Hippocampal formation (tissue), 2 donors: ENCODE measurements at places on chromosomes 3 and 15.
A peak's percentile ranks its signal among the peaks of the same experiment; 100 is the strongest.

DNA sequence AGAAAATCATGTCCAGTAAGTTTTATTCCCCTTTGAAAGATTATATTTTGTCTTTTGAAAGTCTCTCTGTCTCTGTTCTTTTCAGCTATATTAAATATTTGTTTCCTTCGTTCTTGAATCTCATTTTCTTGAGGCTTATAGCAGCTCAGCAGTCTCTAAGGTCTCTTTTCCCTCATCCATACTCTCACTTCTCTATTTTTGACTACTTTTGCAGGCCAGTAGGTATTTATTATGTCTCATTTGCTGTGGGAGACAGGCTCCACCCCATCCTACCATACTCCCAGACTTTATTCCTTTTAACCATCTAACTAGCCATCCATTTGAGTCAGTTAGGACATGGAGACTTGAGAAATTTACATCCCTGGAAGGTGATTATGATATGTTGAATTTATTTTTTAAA, 71.0 kb downstream of the FILIP1L start:
- no peak for DNase-seq

GRCh38 chr3:157166561-157166960, 6.6 kb upstream of the CCNL1 start:
- no peak for DNase-seq

GRCh38 chr15:52651114-52651513, 28.1 kb downstream of the ATOSA start:
- no peak for DNase-seq

- peak; percentile 62 for DNase-seq
These were observed 31.5 kb upstream of the AP4E1 start for GRCh38 chr15:50876989-50877360.

DNA sequence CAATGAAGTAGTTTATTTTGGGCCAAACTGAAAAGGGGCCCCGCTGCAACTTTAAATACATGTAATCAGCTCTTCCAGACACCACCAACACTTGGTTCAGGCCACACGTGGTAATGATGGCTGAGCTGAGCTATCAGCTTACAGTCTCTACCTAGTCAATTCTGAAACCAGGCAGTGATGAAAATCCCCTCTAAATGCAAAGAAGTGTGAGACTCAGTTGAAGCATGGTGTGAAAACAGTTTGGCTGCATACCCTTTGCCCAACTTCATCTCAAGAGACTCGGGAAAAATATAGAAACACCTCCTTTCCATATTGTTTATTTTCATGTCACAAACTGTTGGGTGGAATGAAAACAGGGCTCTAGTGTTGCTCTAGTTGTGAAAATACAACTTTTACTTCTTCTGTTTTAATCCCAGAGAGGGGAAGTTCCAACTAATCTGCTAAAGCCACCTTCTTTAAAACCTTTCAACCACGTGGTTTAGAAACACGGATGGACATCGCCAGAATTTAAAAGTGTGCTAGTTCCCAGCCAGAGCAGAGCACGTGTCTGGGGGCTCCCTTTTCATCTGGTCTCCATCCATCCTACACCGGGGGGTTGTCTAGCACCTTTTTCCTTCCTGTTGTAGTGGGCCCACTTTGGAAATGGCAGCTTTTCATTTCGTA, 229.1 kb downstream of the EPHB1 start:
- no peak for DNase-seq

GRCh38 chr3:116870379-116870778, 160.8 kb downstream of the TUSC7 start:
- DNase-seq, result no peak

- no peak for DNase-seq
These were observed 316.1 kb upstream of the TMCO5A start for GRCh38 chr15:37618353-37618752.

- DNase-seq, result no peak
These were observed 248.8 kb upstream of the AZI2 start for GRCh38 chr3:28597452-28597851.

DNA sequence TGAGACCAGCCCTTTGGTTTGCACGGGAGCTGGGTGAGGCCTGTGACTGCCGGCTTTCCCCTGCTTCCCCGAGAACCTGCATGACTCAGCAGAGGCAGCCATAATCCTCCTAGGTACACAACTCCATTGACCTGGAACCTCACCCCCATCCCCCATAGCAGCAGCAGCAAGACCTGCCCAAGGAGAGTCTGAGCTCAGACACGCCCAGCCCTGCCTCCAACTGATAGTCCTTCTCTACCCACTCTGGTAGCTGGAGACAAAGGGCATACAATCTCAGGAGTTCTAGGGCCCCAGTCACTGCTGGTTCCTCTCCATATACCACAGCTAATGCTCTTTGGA, 141.0 kb upstream of the ARHGEF26 start:
- no peak for DNase-seq

GRCh38 chr3:49902511-49903345, 945 bp downstream of the MST1R start:
- DNase-seq, result no peak

DNA sequence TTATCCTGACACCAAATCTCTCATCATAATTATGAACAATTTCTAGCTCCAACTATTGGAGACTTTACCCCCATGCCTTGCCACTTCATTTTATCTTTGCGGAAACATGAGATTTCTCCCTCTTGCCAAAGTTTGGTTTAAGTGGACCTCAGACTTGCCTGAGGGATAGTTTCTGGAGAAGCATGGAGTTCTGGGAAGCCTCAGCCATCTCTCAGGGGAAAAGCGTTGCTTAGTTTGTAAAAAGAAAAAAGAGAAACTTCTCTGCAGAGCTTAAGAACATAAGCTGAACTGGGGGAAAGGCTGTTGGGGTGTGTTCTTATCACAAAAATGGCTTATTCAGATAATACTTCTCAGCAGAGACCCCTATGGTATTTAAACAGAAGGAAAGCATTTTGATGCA, 347.4 kb upstream of the ADAMTS9 start:
- DNase-seq, result no peak

- no peak for DNase-seq
These were observed 42.5 kb downstream of the TRAK1 start for GRCh38 chr3:42133500-42134298.

GRCh38 chr15:85379403-85380131, 836 bp upstream of the AKAP13 start:
- DNase-seq, result no peak

GRCh38 chr15:69237718-69238117, 61.0 kb upstream of the PAQR5 start:
- DNase-seq, result no peak

GRCh38 chr3:176623468-176624150, 573.7 kb downstream of the TBL1XR1 start:
- DNase-seq, result no peak

GRCh38 chr3:170809007-170809974, 60.7 kb downstream of the RPL22L1 start:
- peak; percentile 84 for DNase-seq

GRCh38 chr3:178274711-178275110, 261.5 kb upstream of the KCNMB2 start:
- no peak for DNase-seq

GRCh38 chr3:173865900-173866498, 468.5 kb downstream of the NLGN1 start:
- DNase-seq, result no peak

GRCh38 chr15:73906346-73907034, 19.8 kb upstream of the LOXL1 start:
- no peak for DNase-seq

GRCh38 chr15:101135532-101136166, 116.2 kb downstream of the CHSY1 start:
- no peak for DNase-seq

DNA sequence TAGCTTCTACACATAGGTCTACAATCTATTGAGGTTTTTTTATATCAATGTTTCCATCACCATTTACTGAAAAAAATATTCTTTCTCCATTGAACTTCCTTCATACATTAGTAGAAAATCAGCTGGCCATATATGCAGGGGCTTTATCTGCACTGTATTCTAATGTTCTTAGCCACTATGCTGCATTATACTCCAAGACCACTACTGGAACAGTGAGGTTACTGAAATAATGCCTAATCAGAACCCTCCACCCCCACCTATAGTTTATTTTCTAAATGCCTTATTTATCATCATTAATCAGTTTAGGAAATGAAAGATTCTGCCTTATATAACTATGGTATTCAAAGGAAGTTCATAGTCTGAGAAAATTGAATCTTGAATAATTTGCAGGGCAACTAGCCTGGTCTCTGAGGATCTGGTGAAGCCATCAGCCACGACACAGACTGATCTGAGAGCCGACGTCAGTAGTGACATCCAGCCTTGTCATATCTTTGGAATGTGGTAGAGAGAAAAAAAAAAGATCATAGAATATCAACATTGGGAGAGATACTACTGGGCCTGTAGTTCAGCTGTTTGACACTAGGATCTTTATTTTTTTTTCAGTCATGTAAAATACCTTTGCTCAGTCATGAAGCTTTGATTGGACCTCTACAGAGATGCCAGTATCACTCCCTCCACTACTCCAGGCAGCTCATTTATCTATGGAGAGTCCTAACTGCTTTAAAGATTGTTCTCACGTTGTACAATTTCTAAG, 66.6 kb downstream of the P3H2 start:
- no peak for DNase-seq

- no peak for DNase-seq
These were observed 47.0 kb downstream of the HCN4 start for GRCh38 chr15:73321496-73322450.

- no peak for DNase-seq
These were observed 27.8 kb downstream of the KLHL6 start for GRCh38 chr3:183527428-183528379.

GRCh38 chr15:70528270-70528706, 235.1 kb downstream of the UACA start:
- no peak for DNase-seq

DNA sequence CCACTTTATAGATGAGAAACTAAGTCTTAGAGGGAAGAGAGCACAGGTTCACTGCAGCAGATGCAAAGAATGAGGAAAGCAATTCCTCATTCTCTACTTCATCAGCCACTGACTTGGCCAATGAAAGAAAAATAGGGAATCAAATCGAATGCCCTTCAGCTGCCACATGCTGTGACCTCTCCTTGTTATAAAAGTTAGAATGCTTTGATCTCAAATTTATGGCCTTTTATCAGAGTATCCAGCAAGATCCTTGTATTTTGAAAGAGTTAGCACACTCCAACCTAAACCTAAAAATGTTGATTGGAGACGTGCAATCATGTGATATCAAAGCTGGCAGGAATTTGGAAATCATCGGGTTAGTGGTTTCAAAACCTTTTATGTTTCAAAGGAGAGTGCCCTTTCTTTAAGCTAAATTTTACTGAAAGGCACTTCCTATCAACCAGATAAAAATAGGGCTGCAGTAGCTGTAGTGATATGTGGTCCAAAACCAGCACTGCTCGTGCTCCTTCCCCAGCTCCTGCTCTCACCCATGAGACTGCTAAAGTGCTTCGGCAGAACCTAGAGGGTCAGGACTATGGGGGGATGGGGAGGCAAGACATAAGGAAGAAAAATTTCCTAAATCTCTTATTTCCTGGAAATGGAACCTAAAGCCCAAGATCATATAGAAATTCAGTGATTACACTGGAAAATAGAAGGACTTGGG, 617.0 kb downstream of the PYDC2 start:
- DNase-seq, result no peak

DNA sequence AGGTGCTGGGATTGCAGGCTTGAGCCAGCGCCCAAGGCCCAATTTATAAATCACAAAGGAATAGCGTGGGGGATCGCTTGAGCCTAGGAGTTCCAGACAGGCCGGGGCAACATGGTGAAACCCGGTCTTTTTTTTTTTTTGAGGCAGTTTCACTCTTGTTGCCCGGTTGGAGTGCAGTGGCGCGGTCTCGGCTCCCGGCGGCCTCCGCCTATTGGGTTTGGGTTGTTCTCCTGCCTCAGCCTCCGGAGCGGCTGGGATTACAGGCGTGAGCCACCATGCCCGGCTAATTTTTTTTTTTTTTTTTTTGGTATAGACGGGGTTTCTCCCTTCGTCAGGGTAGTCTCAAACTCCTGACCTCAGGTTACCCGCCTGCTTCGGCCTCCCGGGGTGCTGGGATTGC, 65.0 kb downstream of the GOLGA6L7 start:
- no peak for DNase-seq

- no peak for DNase-seq
These were observed 381.1 kb upstream of the RASGRP1 start for GRCh38 chr15:38945551-38946298.

DNA sequence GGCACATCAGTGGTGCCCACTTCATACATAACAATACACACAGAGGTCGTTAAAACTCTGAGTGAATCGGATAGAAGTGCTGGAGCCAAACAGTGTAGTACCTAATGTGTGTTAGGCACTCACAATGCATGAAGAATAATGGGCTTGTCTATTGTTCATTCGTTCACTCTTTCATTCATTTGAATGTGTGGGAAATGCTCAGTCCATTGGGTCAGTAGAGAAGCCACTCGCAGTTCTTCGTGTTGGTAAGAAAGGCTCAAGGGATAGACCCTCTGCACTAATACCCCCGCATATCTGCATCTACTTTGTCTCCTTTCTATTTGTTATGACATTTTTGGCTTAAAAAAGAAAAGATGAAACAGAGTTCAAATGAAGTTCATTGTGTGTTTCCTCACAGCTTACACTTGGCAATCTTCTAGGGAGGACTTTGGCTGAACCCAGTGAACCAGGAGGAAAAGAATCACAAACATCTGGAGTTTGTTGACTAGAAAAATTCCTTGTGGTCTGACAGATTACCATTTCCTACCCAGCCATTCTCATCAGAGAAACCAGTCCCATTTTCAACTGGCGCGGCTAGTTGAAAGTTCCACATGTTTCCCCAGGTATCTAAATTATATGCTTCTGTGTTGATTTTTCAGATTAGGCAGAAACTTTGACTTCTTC, 32.8 kb upstream of the MFSD1 start:
- DNase-seq, result no peak

GRCh38 chr3:23960649-23961048, 15.6 kb downstream of the NR1D2 start:
- no peak for DNase-seq

DNA sequence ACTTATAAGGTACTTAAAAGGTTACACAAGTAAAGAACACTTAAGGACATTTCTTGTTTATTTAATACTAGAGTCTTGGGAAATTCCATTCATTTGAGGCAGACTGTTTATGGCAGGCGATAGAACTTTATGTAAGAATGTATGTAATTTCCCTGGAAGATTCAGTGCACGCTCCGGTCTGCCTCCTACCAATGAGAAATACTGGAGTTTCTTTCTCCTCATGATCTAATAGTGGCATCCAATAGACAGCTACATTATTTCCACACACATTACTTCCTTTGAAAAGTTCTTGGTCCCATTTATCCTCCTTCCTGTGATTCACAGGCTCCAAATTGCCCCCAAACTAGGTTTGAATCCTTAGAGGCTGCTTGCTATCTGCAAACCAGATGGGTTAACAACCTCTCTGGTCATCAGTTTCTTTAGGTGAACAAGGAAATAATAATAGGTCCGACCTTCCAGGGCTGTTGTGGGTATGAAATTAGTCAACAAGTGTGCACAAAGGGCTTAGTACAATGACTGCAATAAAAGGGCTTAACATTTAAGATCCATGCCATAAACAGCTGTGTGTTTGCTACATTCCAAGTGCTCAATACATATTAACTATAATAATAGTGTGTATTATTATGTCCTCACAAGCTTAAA, 30.7 kb downstream of the EIF4E3 start:
- DNase-seq, result no peak
